H9 (cell line): ENCODE measurements at places on chromosomes 1 and 21.

- DNase-seq = no peak
Observed at GRCh38 chr1:200992382-200993048, 31.0 kb downstream of the KIF21B start.

GRCh38 chr1:231808990-231809389 lies 182.4 kb downstream of the DISC1 start:
- DNase-seq = no peak

DNA sequence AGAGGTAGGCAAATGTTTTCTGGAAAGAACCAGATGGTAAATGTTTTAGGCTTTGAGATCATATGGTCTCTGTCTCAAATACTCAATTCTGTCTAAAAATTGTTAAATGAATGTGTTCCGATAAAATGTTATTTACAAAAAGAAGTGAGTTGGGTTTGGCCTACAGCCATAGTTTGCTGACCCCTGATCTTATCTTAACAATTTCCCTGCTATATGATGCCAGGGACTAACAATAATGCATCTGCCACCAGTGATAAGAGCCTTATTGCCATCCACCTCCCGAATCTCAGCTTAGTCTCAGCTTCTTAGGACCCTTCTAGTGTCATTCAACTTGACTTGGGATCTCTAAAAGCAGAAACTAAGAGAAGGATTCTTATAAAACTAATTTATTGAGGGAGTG lies 208.5 kb upstream of the ADGRL2 start:
- no peak for DNase-seq

DNA sequence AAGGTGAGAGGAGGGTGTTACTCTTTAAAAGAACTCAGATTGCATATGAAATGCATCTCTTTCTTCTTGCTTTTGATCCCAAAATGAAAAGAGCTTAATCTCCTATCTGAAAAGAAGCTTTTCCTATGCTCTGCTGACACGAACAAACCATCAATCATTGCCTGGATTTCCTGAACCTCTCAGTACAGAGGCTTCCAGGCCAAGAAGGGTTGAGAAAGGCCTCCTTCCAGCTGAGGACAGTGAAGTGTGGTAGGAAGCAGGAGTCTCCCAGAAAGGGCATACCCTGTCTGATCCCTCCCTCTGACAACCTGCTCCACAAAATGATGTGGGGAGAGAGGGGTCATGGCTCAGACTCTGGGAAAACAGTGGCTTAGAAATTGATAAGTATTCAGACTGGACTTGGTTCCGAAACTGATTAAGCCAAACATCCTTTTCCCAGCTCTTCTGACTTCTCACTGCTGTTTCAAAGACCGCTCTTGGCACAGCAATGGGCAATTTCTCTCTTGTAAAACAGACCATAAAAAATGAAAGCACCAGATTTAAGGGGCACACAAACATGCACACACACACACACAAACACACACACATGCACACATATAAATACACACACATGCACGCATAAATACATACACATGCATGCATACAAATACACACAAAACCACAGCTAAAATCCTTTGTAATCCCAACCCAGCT lies 310.3 kb downstream of the SIPA1L2 start:
- no peak for DNase-seq

DNA sequence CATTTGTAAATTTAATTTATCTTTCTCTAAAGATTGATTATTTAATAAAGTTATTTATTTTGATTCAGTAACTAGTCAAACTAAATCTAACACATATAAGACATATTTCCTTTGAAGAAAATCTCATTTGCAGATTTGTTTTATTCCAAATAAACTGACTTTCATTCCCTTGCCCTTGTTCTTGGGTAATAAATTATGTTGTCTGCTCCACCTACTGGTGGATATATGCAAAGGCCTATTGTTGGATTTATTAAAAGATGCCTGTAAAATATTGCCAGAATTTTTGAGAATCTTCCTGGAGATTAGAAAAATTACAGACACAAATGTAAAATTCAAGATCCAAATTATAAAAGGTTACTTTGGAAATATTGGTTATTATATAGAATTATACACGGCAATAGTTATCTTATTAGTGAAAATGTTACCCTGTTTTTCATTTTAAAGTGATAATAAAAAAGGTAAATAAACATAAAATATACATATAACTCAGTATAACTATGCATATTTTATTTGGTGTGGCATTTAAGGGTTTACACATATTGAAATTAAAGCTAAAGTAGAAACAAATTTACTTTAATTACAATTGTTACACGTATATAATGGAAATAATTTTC lies 116.1 kb downstream of the SPATA17 start:
- no peak for DNase-seq
